Hematopoietic multipotent progenitor cell treated with erythropoietin and hydrocortisone succinate and interleukin-3 and kit ligand, for 8 days (in vitro differentiated cells): ENCODE measurements at places on chromosomes 5 and 9.

- DNase-seq: no peak
Measured at GRCh38 chr9:104868687-104869404, 59.1 kb downstream of the ABCA1 start.

GRCh38 chr9:130396581-130396980 is 48.2 kb upstream of the ASS1 start:
- DNase-seq: no peak

DNA sequence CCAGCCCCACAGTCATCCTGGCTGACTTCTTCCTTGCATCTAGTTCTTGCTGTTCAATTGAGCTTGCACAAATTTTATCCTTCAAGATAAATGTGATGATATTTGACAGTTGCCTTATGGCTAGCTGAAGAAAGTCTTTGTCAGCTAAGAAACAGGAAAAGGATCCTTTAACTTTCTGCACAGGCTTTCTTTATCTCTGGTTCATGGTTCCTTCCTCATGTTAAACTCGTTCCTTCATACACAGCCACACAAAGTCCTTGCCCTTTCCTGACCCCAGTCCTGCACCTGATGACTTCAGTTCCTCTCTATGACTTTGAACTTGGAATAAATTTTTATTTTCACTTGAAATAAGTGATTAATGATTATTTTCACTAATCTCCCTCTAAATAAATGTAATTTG is 132.5 kb upstream of the PRSS3 start:
- no peak for DNase-seq

DNA sequence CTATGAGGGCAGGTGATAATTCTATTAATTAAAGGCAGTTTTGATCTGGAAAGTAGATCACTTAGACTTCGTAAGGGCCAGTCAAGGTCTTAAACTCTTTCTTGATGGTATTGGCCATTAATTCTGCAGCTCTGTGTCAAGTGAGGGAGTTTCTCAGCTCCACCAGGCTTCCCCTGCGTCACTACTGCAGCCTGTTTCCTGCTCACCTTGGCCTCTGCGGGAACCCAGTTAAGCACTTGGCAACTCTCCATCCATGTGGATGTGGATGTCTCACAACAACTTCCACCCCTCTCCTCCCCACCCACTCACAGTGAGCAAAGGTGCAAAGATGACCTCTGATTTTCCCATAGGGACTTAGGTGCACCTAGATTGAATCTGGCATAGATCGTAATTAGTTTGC is 191.6 kb downstream of the PLK2 start:
- no peak for DNase-seq

DNA sequence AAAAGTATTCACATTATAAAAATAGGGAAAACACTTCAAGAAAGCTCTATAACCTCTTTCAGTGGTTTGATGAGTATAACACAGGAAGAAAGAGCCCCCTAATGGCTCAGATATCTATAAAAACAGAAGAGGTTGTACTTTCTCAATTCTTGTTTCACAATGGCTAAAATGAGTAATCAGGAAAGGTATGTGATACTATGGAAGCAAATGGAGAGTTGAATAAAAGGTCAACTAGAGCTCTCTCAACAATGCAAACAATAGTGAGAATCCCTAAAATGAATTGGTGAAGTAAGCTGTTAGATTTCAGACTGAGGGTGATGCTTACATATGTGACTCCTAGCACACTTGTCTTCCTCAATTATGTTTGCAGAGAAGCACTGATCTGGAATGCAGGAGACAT is 584.6 kb upstream of the CDH18 start:
- no peak for DNase-seq

DNA sequence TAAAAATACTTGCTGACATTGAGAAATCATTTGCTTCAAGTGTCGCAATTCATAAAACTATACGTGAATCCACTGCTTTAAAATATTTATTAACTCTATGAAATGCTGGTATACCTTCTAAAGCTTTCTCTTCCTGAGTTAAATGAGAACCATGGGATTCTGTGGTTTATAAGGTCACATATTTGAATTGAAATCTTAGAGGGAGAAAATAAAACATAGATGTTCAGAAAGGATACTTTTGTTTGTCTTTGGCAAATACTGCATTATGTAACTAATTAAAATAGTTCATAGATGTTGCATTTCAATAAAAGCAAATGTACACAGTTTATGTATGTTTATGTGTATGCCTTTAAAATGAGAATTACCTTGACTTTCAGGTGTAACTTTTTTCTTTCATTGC is 250.1 kb downstream of the FAM170A start:
- no peak for DNase-seq

DNA sequence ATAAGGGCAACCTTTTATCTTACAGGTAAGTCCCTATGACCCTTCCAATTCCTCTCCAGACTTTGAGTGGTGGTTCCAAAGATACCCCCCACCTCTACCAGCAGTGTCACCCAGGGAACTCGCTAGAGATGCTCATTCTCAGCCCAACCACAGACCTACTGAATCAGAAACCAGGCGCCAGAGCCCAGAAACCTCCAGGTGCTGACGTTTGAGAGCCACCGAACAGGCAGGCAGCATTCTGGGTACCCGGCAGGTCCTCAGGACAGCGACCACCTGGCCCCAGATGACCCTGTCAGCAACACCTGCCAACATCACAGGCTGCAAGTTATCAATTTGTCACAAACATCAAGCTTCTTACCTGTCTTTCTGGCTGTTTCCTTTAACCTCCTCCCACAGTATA is 19.5 kb downstream of the RAPGEF1 start:
- no peak for DNase-seq

DNA sequence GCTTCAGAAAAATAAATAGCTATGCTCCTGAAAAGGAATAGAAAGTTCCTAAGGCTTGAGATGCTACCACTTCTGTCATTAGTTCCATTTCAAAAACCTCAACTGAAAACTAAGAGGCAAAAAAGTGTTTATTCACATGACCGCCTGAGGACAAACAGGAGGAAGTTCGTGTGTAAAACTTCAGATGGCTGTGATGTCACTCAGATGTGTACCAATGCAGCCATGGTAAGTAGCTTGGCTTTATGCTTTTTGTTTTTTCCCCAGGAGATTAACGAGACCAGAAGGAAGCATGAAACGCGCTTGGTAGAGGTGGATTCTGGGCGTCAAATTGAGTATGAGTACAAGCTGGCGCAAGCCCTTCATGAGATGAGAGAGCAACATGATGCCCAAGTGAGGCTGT is 33.0 kb downstream of the LMNB1 start:
- DNase-seq: no peak

- DNase-seq: no peak
Measured at GRCh38 chr5:170846846-170847245, 15.0 kb upstream of the RANBP17 start.

DNA sequence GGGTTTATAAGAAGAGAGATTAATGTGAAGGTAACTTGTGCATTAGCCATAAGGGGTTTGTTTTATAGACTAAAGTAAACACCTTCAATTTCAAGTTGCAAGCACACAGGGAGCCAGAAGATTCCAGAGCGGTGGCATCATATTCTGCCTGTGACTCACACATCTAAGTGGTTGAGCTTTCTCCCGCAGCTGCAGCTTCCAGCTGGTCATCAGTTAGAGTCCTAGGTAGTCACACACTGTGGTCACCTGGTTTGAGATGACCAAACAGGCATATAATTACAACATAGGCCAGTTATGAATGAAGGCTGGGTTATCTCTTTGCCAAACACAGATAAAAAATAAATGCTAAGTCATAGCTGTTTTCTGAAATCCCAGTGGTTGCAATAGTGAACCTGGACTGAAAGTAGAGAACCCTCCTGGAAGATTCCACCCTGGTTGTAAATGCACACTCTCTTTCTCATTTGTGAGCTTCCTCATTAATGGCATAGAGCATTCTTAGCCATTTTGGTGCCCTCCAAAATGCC is 171.3 kb downstream of the GDNF start:
- peak; percentile 34 for DNase-seq

- DNase-seq: no peak
Measured at GRCh38 chr5:96113170-96113939, 151.7 kb upstream of the ELL2 start.

DNA sequence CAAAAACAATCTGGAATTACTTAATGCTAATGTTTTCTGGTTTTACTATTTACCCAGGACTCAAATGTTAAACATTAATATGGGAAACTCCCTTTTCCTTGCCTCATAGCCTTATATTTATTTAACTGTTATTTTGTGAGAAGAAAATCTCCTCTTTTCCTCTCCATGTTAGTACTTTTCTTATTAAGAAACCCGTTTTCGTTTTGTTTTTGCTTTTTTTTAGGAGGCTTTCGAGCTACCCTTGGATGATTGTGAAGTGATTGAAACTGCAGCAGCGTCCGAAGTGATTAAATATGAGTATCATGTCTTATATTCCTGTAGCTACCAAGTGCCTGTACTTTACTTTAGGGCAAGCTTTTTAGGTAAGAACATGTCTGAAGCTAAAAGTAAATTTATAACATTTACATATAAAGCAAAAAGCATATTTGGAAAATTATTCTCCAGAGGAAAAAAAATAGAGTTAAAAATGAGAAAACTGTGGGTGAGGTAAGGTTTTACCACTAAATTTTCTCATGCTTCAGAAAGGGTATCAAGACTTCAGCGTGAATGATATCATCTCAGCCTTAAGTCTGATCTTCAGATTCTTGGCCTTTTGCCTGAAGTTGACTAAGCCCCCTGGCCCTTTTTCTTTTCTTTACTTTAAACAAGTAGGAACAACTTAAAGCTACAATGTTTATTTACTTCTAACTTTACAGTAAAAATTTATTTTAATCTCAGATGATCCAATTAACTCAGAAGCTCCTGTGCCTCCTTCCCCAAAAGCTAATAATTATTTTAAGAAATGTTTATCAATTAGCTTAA is 113.8 kb downstream of the RPS23 start:
- DNase-seq: no peak

DNA sequence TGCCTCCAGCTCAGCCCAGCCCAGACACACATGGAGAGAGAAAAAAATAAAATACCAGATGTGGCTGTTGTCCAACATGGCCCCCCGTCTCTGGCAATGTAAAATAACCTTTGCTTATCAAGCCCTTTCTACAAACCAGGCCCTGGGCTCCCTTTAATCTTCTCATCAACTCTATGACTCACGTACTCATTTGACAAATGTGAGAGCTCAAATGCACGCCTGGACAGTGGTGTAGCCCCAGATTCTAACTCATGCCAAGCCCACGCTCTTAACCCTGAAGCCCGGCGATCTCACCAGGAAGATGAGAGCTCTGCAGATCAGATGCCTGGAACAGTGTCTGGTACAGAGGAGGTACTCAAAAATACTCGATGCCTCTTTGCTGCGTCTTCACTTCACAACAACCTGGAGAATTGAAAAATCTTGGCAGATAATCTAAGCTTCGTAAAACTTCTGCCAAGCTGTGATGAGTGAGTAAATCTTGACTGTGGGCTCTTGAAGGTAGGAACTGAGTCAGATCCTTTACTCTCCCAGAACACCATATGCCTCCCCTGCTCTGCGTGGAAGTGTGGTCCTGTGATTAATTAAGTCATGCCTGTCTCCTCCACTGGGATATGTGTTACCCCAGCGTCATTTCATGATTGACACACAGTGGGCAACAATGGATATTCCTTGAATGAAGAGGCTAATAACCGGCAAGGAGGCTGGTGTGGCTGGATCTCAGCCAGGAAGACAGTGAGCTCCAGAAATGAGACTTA is 102.0 kb upstream of the FSTL4 start:
- no peak for DNase-seq

- peak; percentile 70 for DNase-seq
Measured at GRCh38 chr9:137694962-137695875, 76.4 kb downstream of the EHMT1 start.

DNA sequence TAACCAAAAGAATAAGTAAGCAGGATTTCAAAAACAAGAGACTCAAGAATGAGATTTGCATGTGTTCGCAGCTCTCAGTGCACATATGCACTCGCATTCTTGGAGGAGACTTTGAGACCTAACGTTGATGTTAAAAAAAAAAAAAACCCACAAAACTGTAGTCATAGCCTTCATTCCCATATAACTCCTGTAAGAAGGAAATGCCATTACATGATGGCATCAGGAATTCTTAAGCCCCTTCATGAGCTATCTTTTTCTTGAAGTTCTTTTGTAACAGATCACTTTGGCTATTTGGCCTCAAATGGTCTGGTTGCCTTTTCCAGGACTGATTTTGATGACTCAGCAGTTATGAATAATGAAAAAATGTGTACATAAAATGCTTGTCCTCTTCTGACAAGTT is 113.8 kb downstream of the ALDH1A1 start:
- no peak for DNase-seq

GRCh38 chr5:156435101-156435500 is 108.1 kb downstream of the SGCD start:
- no peak for DNase-seq

DNA sequence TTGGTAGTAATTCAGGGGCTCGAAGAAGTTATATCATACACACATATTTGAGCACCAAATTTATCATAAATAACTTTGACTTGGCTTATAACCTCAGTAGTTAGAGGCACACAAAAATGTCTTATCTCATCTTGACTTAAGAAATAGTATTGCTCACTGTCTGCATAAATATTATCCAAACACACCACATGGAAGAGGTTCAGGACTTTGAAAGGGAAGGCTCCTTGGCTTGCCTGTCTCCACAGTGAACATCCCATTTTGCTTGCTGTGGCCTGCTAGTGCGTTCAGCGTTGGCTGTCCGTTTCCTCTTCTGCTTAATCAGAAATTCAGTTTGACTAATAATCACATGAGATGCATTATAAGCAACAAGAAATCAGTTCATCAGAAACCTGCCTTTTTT is 13.9 kb downstream of the GRXCR2 start:
- peak; percentile 30 for DNase-seq

- DNase-seq: no peak
Measured at GRCh38 chr9:93290495-93291434, 106.8 kb downstream of the WNK2 start.

GRCh38 chr5:37841203-37841602 is 1.4 kb upstream of the GDNF start:
- no peak for DNase-seq

DNA sequence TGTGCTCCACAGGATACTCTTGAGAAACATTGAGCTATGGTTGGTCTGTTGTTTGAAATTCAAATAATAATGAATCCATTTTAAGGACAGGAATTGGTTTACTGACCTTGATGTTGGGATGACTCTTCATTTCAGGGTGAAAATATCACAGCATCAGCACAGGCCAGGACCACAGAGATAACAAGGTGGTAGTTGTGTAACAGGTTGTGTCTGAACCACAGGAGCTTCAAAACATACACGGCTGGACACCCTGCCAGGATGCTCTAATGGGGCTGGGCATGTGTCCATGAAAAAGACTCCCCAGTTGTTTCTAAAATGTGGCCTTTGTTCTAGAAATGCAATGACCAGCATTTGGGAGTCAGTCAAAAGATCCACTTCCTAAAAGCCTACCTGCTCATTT is 69.8 kb downstream of the ACO1 start:
- no peak for DNase-seq

DNA sequence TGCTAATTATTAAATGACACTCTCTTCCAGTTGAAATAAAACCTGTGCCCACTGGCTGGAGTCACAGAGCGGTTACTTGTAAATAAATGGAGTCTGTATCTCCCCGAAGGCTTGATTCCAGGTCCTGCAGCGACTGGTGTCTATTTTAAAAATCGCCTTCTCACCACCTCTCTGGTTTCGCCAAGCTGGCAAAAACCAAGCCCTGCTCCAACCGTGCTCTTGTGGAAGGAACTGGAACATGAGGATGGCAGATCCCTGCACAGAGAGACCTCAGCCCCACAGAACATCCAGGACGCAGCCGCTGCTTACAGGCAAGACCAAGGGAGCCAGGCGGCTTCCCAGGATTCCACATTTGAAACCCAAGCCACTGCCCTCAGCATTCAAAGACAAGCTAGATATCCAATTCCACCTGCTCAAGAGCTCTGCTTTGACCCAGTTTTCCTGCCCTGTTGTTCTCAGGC is 15.0 kb downstream of the SEMA4D start:
- DNase-seq: no peak
